T-helper 9 cell (primary cell): ENCODE measurements at places on chromosomes 16 and 17.

GRCh38 chr17:57493625-57494024 lies 237.3 kb downstream of the MSI2 start:
- DNase-seq, result no peak

- DNase-seq, result no peak
Observed at GRCh38 chr16:19689342-19689741, 28.7 kb downstream of the KNOP1 start.

DNA sequence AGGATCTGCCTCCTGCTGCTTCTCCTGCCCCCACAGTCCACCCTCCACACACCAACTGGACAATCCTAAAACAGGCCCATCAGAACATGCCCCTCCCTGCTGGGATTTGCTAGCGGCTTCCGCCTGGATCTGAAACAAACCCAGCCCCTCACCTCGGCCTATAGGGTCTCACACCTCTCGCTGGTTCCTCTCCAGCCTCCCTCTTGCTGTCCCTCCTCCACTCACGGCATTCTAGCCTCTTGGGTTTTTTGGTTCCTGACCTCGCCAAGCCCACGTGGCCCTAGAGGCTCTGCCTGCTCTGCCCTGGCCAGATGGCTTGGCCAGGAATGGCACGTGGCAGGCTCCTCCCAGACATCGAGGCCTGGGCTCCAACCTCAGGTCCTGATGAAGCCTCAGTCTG lies 15.7 kb upstream of the MTSS2 start:
- DNase-seq, result no peak

- DNase-seq, result no peak
Observed at GRCh38 chr16:4097826-4098240, 18.4 kb downstream of the ADCY9 start.

GRCh38 chr16:1481906-1482835 lies 6.6 kb downstream of the PTX4 start:
- no peak for DNase-seq
